ENCODE measurements at places on chromosomes 5 and 9. TPM values are rescaled to one million over a fixed set of nuclear protein-coding genes. Genes with fewer than 3 reads are reported as not detected.

MSMP gene
- not detected for total RNA-seq

RFESD gene
- total RNA-seq, result 6.9 TPM

ANKRD18B gene
- total RNA-seq, result 1.5 TPM

GABBR2 gene
- total RNA-seq, result not detected

GRXCR2 gene
- not detected for total RNA-seq

LCN10 gene
- total RNA-seq, result 1.5 TPM

GPR21 gene
- 0.31 TPM for total RNA-seq

INSL6 gene
- total RNA-seq, result not detected

GLRA1 gene
- not detected for total RNA-seq

CPLANE1 gene
- total RNA-seq, result 4.4 TPM

FSTL4 gene
- not detected for total RNA-seq
